ENCODE measurements at places on chromosomes 3 and 15. TPM values are rescaled to one million over a fixed set of nuclear protein-coding genes. Genes with fewer than 3 reads are reported as not detected.

DNA sequence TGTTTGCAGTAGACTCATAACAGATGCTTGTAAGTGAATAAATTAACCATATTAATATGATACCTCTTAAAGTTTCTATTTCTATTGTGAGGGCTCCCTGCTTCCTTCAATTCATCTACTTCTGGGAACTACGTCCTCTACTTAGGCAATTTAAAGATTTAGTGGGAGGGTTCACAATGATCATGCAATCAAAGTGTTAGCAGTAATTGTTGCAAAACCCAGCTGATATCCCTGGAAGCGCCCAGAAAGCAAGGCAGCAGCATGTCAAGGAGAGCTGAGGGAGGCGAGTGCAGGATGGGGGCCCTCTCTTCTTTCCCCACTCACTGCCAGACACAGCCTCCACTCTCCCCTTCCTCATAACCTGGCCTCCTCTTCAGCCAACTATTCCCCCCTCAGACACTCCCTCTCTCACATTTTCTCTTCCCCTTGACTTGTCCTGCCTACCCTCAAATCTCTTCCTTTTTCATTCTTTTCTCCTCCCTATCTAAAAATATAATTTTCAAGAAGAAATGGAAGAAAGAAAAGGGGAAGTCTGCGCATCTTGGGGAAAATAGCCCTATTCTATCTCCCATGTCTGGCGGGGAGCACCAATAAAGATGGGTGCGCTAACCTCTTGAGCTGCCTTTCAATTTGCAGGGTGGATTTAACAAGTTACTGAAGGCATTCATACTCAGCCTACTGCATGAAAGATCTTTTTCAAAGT lies 6.6 kb downstream of the TMEM212 start:
- no peak for DNase-seq

DNA sequence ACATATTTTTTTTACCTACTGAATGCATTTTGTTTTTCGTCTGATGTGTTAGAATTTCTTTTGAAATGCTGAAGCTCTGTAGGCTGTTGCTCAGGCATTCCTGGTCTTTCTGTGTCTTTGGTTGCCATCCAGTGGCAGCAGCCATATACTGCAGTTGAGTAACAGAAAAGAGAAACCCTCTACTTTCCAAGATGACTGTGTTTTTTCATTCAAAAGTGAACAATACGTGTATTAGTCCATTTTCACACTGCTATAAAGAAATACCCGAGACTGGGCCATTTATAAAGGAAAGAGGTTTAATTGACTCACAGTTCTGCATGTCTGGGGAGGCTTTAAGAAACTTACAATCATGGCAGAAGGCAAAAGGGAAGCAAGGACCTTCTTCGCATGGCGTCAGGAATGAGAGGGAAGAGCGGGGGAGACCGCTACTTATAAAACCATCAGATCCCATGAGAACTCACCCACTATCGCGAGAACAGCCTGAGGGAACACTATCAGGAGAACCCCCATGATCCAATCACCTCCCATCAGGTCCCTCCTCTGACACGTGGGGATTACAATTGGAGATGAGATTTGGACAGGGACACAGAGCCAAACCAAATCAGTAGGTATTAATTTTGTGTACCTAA lies 4.7 kb upstream of the GOLGA8B start:
- DNase-seq = peak; percentile 55

DNA sequence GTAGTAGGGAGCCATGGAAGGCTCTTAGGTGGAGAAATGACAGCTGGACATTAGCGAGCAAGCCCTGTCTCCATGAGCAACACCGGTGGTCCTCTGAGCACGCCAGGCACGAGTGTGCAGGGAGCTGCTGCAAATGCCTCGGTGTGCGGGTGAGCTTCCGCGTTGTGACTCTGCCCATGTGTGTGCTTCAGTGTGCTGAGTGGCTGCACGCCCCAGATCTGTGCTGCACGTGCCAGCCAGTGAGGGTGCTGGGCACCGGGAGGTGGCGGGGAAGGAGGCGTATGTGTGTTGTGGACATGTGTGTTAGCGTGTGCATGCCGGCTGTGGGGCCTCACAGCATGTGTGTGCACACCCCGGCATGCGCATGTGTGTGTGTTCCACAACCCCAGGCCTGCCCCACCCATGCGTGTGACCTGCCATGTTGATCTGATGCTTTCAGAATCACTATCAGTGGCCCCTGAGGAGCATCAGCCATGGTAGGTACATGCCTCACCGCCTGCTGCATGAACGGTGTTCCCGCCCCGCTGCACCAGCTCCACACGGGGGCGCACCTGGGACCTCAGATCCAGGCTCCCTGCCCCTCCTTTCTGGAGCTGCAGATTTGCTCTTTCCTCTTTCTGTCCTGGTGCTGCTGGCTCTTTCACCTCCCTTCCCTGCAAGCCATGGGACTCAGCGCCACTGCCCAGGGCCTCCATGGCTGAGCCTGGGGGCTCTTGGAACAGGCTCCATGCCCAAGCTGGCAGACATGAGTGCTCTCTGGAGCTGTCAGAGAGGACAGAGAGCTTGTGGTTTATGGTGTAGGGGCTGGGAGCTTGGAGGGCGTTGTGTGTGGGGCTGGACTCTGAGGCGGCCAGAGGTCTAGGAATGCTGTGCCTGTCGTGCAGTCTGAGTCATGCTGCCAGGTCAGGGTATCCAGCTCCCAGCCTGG lies 169.4 kb downstream of the TBC1D2B start:
- DNase-seq = peak; percentile 55

DNA sequence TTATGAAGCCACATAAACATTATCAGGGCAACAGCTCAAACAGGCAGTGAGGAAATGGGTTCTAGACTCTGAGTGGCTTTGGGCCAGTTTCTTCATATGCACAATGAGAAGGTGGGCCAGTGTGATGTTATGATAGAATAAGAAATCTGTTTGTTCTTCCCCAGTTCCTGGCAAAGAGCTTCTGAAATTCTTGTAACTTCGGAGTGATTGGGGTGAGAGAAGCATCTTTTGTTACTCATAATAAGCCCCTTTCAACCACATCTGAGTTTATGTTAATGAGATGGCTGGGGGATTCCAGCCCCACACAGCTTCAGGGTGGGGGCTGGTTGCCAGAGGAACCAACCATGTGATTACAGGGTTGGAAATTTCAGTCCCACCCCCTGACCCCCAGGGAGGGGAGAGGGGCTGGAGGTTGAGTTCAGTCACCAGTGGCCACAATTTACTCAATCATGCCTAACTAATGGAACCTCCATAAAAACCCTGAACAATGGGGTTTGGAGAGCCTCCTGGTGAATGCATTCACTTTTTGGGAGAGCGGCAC lies 57.0 kb upstream of the FRMD4B start:
- no peak for DNase-seq

- no peak for DNase-seq
Observed at GRCh38 chr3:177579419-177579818, 382.1 kb upstream of the TBL1XR1 start.

ZNF609 gene
- total RNA-seq = 16.3 TPM

IL17RB gene
- 23.2 TPM for total RNA-seq

All from left lobe of liver (tissue), 2 donors.